Breast epithelium (tissue), 4 donors: ENCODE measurements at places on chromosomes 4 and X.
A peak's percentile ranks its signal among the peaks of the same experiment; 100 is the strongest.

DNA sequence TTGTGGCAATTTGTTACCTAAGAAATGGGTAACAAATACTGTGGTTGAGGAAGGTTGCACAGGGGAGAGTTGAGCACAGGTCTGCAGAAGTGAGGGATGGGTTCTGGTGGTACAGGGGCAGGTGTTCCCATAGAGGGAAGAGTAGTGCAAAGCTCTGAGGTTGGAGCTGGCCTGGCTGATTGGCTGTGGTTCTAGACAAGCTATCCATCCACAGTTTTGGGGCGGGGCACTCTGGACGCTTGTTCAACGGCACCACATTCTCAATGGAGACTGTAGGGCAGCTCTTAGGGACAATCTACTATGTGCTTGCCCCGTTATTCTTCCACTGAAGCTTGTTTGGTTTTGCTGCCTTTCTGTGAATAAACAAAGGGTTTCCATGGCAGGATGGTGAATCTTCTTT is 35.4 kb downstream of the NAT8L start:
- DNase-seq, result no peak

DNA sequence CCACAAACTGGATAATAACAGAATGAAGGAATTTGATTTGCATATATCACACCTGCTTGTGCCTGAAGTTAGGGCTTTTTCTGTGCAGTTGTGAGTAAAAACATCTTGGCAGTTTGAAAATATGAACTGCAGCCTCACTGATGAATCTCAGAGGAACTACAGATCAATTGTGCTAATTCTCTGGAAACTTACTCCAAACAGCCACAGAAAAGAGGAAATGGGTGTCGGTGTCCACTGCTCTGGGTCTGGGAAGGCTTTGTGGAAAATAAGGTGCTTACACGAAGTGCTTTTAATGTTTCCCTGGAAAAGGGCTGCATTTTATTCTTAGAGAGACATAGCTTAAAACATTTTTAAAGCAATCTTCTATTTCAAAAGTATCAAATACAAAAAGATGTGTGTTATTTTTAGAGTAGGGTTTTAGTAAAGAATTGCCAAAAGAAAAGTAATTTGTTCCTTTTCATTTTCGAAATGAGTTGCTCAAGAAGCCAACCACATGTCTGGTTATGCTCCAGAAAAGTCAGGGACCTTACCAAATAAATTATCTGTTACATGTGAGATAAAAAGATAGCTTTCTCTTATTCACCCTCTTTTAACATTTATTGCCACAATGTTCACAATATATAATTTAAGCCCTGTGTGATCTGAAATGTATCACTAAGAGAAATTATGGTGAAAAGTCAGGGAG is 240.1 kb downstream of the FRAS1 start:
- DNase-seq, result no peak

- DNase-seq, result no peak
Observed at GRCh38 chr4:96525898-96526297, 686.0 kb downstream of the PDHA2 start.

DNA sequence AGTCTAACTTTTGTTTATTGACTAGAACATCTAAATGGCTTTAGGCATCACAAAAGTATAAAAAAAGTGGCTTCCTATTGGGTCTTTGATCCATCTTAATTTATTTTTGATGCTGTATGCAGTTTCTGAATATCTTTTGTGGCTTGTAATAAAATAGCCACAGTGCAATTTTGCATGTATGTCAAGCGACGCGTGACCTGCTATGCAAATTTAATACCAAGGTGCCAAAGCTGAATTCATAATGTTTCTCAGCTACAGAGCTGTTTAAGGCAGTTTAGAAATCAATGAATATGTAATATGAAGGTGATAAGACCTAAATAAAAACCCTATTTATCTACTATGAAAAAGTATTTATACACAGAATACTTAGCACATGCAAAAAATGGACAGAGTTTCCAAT is 197.8 kb downstream of the AFF2 start:
- DNase-seq, result no peak

DNA sequence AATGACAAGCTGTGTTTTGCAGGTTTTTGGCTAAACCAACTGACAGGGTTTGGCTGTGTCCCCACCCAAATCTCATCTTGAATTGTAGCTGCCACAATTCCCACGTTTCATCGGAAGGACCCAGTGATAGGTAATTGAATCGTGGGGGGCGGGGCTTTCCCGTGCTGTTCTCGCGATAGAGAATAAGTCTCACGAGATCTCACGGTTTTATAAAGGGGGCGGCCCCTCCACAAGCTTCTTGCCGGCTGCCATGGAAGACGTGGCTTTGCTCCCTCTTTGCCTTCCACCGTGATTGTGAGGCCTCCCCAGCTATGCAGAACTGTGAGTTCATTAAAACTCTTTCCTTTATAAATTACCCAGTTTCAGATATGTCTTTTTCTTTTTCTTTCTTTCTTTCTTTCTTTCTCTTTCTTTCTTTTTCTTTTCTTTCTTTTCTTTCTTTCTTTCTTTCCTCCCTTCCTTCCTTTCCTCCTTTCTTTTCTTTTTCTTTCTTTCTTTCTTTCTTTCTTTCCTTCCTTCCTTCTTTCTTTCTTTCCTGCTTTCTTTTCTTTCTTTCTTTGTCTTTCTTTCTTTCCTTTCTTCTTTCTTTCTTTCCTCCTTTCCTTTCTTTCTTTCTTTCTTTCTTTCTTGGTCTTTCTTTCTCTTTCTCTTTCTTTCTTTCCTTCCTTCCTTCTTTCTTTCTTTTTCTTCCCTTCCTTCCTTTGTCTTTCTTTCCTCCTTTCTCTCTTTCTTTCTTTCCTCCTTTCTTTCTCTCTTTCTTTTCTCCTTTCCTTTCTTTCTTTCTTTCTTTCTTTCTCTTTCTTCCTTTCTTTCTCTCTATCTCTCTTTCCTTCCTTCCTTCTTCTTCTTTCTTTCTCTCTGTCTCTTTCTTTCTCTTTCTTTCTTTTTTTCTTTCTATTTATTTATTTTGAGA is 54.8 kb downstream of the SHOX start:
- DNase-seq, result no peak

GRCh38 chr4:158500054-158500453 is 21.6 kb upstream of the RXFP1 start:
- DNase-seq, result no peak

DNA sequence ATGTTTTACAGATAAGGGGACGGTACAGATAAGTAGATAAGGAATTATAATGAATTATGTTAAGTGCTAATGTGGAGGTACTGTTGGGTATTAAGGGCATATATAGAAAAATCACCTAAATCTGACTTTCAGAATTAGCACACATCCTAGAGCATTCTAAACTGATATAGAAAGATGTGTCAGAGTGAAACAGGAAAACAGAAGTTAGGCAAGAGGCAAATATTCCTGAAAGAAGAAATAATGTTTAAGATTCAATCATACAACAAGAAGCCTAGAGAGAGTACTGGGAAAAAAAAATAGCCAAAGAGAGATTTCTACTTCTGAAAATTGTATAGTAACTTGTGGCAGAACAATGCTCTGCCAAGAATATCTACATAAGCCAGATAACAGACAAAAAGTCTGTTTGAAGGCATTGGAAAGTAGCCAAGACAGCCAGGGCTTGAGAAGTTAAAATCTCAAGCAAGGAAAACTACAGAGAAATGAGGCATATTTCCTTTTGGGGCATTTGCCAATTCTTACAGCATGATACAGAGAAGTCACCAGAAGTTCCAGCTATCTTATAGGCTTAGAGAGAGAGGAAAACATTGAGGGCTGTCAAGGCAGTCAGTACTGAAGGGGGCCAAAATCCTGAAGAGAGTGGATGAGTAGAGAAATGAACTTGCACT is 646.0 kb downstream of the RPA4 start:
- no peak for DNase-seq

GRCh38 chr4:56130606-56131155 is 181.9 kb downstream of the CEP135 start:
- DNase-seq, result no peak

DNA sequence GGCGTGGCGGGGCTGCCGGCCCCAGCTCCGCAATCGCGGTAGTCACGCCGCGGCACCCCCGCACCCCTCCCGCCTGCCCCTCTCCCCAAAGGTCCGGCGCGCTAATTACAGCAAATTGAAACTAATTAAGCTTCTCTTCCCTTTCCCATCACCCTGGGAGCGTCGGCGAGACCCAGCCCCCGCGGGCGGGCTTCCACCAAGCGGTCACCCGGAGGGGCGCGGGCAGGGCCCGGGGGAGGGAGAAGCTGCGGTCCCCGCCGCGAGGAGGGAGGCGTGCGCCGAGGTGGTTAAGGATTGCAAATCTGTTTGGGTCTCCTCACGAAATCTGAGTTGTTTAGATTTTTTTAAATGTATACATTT is 13.1 kb downstream of the ARX start:
- DNase-seq, result no peak

DNA sequence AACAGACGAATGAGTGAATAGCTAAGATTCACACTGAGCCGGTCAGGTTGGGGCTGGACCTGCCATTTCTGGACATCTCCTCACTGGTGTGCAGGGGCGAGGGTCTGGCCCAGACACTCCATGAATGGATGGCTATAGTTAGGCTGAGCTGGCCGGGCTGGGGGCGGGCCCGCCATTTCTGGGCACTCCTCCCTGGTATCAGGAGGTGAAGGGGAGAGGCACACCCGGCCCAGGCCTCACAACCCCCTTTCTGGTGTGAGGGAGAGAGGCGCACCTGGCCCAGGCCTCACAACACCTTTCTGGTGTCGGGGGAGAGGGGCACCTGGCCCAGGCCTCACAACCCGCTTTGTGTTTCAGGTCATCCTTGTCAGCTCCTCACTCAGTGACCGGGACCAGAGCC is 203.2 kb upstream of the PSAPL1 start:
- no peak for DNase-seq

GRCh38 chr4:113125418-113125817 is 76.0 kb downstream of the ANK2 start:
- DNase-seq, result no peak

DNA sequence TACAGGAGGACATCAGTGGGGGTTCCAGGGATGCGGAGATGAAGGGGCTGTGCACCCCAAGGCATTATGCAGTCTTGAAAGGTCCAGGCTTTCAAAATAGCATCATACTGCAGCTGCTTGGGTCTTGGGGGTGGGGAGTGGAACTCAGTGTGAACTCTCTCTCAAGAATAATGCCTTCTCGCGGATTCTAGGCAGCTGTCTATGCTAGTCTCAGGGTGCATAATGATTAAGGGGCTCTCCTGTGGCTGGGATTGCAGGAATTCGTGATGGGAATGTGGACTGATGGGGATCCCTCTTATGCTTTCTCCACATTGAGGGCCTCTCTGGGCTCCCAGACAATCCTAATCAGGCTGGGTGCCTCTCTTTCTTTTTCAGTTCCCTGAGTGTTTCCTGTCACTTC is 172.2 kb upstream of the ARHGAP24 start:
- DNase-seq, result no peak

GRCh38 chr4:30838331-30838730 is 118.2 kb downstream of the PCDH7 start:
- no peak for DNase-seq

DNA sequence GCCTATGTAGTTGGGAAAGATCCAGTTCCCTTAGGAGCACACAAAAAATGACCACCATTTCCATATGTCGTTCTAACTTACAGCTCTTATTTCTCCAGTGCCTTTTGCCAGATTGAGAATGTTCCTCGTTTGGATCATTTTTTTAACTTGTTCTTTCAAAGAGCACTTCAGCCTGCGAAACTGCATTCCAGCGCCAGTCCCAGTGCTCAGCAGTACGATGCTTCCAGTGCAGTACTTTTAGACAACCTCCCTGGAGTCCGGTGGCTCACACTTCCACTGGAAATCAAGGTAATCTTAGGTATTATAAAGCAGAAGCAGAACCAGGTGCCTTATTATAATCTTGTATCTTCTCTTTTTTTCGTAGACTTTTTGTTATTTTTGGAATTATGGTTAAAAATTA is 42.6 kb upstream of the SLC25A31 start:
- no peak for DNase-seq

DNA sequence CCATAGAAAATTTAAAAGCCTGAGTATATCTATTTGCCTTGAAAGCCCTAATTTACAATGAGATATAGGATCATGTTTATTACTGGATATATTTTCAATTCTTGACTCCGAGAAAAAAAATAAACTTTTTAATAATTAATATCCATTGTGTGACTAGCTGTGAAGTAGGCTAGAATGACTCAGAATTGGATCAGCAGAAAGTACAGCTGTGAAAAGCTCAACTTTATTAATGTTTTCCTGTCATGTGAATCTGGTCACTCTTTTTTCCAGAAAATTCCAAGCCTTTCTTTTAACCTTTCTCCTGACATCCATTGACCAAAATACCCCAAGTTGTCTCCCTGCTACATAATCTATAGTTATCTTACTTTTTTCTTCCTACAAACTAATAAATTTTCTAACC is 171.8 kb upstream of the PACRGL start:
- no peak for DNase-seq

- DNase-seq, result no peak
Observed at GRCh38 chr4:39274503-39274902, 91.7 kb downstream of the RFC1 start.

GRCh38 chrX:45849261-45849862 is 648.7 kb upstream of the DIPK2B start:
- no peak for DNase-seq

- DNase-seq, result no peak
Observed at GRCh38 chr4:101065346-101065745, 282.0 kb downstream of the PPP3CA start.

- DNase-seq, result peak; percentile 84
Observed at GRCh38 chrX:276581-277201, 4.5 kb upstream of the PLCXD1 start.

DNA sequence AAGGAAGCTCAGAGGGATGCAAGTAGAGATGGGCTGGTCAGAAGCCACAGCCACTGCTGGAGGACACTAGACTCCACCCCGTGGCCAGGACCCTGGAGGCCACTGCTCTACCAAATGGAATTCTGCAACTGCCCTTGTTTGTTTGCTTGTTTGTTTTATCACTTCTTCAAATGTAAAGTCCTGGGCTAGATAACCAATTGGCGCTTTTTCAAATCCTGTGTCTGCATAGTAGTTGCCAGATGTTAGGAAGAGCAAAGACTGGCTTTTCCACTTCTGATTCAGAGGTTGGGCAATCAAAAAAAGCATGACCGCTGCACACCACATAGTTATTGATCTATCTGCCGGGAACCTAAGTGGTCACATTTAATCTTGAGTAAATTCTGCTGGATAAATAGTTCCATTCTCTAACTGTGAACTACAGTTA is 255.2 kb upstream of the SFRP2 start:
- no peak for DNase-seq

DNA sequence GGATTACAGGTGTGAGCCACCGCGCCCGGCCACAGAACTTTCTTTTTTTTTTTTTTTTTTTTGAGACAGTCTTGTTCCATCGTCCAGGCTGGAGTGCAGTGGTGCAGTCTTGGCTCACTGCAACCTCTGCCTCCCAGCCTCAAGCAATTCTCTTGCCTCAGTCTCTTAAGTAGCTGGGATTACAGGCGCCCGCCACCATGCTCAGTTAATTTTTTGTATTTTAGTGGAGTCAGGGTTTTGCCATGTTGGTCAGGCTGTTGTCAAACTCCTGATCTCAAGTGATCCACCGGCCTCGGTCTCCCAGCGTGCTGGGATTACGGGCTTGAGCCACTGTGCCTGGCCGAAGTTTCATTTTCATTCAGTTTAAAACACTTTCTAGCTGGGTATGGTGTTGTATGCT is 16.4 kb downstream of the FAM193A start:
- no peak for DNase-seq

- no peak for DNase-seq
Observed at GRCh38 chr4:101064541-101065180, 282.7 kb downstream of the PPP3CA start.

- no peak for DNase-seq
Observed at GRCh38 chr4:16085822-16086221, 2.0 kb upstream of the PROM1 start.
